ENCODE measurements at places on chromosomes 3 and 15.
A peak's percentile ranks its signal among the peaks of the same experiment; 100 is the strongest.

GRCh38 chr3:141412087-141412935 is 44.0 kb downstream of the ZBTB38 start:
- DNase-seq: peak; percentile 53

DNA sequence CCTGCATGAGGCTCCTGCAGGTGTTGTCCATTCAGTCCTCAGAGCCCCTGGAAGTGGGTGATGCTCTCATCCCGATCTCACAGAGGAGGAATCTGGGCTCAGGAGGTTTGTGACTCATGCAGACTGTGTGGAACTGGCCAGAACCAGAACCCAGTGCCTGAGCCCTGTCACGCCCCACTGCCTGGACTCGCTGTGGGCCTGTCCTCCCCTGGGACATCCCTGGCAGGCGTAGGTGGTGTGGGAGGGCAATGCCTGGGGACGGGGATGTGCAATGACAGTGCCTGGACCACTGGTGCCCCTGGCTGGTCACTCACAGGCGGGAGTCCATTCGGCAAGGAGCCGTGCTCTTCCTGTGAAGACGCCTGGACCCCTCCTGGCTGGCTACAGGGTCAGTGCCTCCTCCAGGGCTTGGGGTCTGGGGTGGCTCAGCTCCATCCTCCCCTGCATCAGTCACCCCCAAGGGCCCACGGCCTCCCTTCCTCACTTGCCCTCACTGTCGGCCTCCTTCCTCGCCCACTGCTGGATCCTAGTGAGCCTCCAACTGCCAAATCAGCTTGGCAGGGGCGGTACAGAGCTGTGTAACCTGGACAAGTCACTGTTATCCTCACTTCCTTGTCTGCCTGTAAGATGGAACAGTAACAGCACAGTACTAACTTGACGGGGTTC is 14.9 kb downstream of the PSTPIP1 start:
- no peak for DNase-seq

- no peak for DNase-seq
Measured at GRCh38 chr3:190130037-190130436, 9.3 kb upstream of the P3H2 start.

- DNase-seq: no peak
Measured at GRCh38 chr3:2568156-2568555, 469.5 kb downstream of the CNTN4 start.

- DNase-seq: no peak
Measured at GRCh38 chr3:87810452-87811016, 248.3 kb downstream of the CGGBP1 start.

- DNase-seq: no peak
Measured at GRCh38 chr15:63195569-63196015, 6.2 kb downstream of the RAB8B start.

- DNase-seq: no peak
Measured at GRCh38 chr3:135792858-135793475, 172.6 kb upstream of the PPP2R3A start.

GRCh38 chr3:114218578-114219185 is 18.7 kb downstream of the ZNF80 start:
- DNase-seq: peak; percentile 38

GRCh38 chr15:91630090-91630489 is 223.4 kb upstream of the SLCO3A1 start:
- no peak for DNase-seq

DNA sequence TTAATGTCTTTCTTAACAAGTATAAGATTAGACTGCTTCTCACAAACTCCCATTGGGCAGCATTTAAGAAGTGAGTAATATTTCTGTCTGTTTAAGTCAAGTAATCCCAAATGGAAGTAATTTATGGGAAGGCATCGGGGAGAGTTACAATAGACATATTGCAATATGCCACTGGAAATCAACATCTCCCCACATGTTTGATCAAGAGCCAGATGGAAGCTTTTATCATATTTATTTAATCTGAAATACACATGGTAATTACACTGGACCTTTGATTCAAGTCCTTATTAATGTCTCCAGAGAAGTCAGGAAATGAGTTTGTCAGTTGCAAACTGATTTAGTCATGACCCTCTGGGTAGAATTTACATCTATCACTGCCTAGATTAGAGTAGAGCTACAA is 943.8 kb downstream of the VGLL3 start:
- no peak for DNase-seq

GRCh38 chr3:132326251-132326650 is 9.0 kb downstream of the ACP3 start:
- no peak for DNase-seq

- no peak for DNase-seq
Measured at GRCh38 chr3:135556174-135556573, 409.4 kb upstream of the PPP2R3A start.

- no peak for DNase-seq
Measured at GRCh38 chr3:37963016-37963415, 27.6 kb upstream of the VILL start.

DNA sequence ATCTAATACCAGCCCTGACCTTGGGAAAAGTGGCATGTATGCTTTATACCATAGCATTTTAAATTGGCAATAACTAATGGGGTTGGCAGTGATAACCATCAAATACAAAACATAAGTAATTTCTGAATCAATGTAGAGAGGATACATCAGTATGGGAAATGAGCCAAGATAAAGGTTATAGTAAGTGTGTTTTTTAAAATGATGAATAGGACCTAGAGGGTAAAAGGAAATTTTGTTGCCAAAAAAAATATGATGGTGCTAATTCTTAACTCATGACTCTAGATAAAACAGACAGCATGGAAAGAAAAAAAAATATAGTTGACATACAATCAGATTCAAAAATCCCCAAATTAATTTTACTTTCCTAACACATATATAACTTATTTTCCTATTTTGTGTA is 75.4 kb upstream of the ROBO1 start:
- DNase-seq: no peak

Data from stimulated activated CD4-positive, alpha-beta T cell treated with anti-CD3 and anti-CD28 coated beads, Interleukin-15, amount 100 ng/mL, for 24 hours (primary cell).